Iris pigment epithelial cell (primary cell): ENCODE measurements at places on chromosomes 1 and 21.
A peak's percentile ranks its signal among the peaks of the same experiment; 100 is the strongest.

- no peak for DNase-seq
Measured at GRCh38 chr1:117261424-117261785, 50.7 kb upstream of the VTCN1 start.

DNA sequence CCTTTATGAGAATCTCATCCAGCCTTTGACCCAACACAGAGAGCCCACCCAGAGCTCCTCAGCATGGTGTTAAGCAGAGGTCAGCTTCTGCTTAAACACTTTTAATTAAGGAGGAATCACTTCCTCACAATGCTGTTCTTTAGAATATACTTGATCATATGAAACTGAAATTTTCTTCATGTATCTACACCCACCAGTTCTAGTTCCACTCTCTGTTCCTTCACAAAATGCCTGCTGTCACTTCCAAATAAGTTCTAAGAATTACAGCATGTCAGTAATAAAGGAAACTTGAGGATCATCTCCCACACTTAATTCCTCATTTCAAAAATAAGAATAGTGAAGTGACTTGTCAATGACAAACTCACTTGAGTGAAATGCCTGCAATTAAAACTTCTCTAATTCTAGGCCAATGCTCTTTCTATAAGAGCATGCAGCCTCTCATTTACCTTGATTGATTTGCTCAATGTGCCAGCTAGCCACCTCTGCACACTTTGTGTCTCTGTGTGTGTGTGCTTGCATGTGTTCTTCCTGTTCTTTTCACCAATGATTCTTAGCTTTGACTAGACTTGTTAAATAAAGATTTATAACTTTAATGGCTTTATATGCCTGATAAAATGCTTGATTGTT is 356.3 kb downstream of the PLPP3 start:
- DNase-seq = no peak

DNA sequence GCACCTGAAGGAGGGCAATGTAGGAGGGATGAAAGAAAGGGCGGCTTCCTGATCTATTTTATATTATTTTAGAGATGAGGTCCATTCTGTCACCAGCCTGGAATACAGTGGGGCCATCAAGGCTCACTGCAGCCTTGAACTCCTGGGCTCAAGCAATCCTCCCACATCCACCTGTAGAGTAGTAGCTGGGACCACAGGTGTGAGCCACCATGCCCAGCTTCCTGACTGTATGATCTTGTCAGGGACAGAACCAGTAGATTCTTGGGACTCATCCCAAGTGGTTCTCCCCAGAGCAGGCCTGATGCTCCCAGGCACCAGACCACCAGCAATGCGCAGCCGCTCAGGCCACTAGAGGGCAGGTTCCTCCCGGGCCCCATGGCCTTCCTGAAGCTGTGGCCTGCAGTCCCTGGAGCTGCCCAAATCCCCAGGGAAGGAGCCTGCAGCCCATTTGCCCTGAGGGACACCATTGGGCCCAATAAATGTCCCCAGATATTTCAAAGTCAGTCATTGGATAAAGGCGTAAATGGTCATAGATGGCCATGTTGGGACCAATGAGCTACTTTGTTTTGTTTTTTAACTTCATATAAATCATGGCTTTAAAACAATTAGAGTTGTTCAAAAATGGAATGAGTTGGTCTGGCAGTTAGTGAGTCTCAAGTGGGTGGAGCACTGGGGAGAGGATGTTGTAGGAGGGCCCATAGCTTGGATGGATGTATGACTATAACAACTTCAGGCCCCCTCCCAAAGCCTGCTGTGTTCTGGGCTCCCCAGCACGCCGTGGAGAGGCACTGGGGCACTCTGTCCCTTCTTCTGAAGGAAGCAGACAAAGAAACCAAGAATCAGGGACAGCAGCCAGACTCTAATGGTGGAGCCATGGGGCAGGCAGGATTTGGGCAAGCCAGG is 44.7 kb upstream of the GOLT1A start:
- DNase-seq = peak; percentile 53

DNA sequence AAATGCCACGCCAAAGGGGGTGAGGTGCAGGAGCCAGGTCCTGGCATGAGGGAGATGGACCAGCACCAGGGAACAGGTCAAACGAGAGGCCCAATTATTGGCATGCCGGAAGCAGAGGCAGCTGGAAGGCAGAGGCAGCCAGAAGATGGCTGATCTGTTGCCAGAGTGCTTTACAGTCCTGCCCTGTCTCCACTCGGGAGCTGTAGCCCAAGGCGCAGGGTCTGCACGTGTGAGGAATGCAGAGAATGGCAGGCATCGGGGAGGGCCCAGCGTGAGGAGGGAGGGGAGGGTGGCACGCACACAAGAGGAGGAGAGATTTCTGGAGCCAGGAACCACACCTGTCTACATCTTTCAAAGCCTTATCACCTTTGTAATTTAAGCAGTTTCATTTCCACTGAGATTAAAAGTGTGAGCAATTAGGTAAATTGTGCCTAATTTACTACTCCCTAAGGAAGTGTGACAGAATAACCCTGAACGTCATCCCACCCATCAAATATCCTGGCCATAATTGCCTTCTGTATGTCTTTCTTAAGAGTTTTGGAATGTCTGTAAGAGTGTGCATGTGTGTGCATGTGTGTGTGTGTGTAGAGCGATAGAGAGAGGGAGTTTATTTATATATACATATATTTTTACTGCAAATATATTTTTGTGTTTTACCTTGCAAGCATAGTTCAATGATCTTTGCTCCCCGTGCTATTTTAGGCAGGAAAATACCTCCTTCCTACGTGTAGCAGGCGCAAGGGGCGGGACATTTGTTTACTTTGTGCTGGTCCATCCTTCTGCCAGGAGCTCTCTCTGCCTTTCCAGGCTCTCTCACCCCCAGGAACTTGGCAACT is 125.5 kb upstream of the SERBP1 start:
- DNase-seq = no peak

- peak; percentile 64 for DNase-seq
Measured at GRCh38 chr1:110615548-110616130, 9.5 kb upstream of the KCNA2 start.

GRCh38 chr1:174134003-174134659 is 25.2 kb upstream of the RABGAP1L start:
- no peak for DNase-seq

DNA sequence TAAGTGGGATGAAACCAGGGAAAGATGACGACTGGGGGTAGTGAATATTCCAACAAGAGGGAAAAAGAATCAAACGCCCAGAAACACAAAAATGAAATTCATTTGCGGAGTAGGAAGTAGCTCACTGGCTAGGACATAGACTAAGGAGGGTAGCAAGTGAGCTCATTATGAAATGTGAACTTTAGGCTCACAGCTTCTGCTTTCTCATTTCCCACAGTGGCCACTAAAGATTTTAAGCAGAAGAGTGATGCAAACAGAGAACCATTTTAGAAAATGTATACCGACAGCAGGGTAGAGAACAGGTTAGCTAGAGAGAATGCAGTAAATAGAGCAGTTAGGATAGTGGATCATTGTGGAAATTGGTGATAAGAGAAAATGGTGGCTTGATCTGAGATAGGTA is 3.5 kb downstream of the CD48 start:
- DNase-seq = no peak

DNA sequence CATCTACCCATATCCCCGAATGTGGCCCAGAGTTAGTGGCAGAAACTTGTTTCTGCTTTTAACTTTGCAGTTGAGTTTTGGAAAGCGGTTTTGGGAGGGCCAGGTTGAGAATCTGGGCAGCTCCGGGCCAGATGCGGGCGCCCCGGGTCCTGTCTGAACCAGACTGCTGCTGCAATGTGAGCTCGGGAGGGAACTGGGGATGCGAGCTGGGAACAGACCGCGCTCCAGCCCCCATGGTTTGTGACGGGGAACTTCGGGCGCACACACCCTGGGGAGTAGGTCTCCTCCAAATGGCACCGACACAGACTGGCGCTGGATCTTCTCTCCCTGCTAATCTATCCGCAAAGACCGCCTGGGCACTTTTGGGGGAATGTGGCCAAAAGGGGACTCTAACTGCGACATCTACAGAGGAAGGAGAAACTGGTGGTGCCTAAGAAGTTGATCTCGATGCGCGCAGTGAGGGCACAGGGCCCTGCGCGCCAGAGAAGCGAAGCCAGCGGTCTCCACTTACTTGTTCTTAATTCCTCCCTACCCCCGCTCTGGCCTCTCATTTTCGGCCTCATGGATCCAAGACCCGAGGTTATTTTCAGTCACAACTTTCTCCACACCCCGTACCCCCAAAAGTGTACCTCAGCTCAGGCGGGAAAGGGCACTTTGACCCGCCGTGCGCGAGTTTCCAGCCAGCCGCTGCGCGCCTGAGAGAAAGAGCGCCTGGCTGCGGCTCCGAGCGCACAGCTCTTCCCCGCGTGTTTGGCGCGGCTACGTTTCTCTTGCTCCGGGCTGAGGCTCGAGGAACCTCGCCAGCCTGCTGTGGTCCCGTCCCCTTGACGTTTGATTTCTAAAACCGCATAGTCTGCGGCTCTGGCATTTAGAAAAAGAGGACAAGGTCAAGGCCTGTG is 411.0 kb upstream of the ESRRG start:
- DNase-seq = peak; percentile 20

DNA sequence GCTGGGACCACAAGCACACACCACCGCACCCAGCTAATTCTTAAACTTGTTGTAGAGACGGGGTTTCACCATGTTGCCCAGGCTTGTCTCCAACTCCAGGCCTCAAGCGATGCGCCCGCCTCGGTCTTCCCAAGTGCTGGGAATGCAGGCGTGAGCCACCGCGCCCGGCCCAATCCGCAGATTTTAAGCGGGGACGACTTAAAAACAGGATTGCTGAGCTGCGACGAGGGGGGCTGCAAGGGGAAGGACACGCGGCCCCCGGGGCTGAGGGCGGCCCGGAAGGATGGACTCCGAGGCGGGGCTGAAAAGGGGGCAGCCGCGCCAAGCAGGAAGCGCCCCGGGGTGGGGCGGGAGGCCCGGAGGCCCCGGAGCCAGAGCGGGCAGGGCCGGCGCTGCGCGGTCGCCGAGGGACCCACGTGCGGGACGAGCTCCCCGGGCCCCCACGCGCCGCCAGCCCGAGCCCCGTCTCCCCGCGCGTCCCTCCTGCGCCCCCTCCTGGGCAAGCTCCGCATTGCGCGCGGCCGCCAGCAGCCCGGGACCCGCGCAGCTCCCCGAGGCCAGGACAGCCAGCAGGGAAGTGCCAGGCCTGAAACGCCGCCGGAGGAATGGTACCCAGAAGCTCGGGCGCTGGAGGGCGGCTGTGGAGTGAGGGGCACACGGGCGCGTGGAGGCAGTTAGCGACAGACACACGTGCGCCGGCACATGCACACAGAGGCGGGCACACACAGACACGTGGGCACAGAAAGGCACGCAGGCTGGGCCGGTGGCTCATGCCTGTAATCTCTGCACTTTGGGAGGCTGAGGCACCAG is 5.5 kb upstream of the PRKCZ start:
- peak; percentile 12 for DNase-seq

GRCh38 chr1:99527078-99527477 is 118.8 kb upstream of the PALMD start:
- DNase-seq = peak; percentile 23

- DNase-seq = no peak
Measured at GRCh38 chr1:178941261-178941689, 70.4 kb upstream of the ANGPTL1 start.

DNA sequence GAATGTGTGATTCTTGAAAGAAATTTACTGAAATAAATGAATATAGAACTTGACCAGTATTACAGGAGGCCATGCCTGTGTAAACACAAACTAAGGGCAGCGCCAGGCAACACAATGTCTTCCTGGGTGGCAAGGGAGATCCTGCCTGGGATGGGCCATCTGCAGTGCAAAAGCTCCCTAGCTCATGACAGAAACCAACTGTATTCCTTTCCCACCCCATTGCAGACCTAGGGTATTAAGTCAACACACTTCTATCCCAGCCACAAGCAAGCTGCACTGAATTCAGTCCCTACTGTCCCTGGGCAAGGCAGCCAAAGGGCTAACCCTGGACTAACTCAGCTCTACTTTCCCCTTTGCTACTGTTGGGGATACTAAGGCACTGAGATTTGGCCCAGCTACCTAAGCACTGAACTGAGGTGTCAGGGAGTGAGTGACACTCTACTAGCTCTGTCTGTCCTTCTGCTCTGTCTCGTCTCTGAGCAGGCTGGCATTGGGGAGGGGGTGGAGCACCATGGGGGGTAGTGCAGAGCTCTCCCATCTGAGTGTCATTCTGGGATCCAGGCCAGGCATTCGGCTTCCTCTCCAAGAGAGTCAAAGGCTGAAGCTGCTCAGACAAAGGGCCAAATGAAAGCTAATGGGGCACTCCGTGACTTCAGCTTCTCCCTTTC is 2.5 kb downstream of the INKA2 start:
- peak; percentile 18 for DNase-seq

GRCh38 chr1:236284291-236284721 is 2.5 kb upstream of the ERO1B start:
- DNase-seq = no peak

GRCh38 chr1:203444171-203444576 is 31.4 kb upstream of the PRELP start:
- DNase-seq = no peak

GRCh38 chr1:37498872-37499617 is 15.5 kb downstream of the MEAF6 start:
- DNase-seq = peak; percentile 70

GRCh38 chr1:84689514-84690396 is 506 bp downstream of the SSX2IP start:
- peak; percentile 51 for DNase-seq

- peak; percentile 49 for DNase-seq
Measured at GRCh38 chr1:29259802-29260441, 23.6 kb downstream of the PTPRU start.

- peak; percentile 93 for DNase-seq
Measured at GRCh38 chr1:44808063-44808937, at the start of gene BTBD19. BTBD19 (plus strand) TSS chr1:44808523; CDS start chr1:44808821, 298 bp downstream.

GRCh38 chr1:11802616-11802972 is 3.2 kb downstream of the MTHFR start:
- DNase-seq = peak; percentile 28

- DNase-seq = no peak
Measured at GRCh38 chr1:10698726-10699469, 97.5 kb downstream of the CASZ1 start.

DNA sequence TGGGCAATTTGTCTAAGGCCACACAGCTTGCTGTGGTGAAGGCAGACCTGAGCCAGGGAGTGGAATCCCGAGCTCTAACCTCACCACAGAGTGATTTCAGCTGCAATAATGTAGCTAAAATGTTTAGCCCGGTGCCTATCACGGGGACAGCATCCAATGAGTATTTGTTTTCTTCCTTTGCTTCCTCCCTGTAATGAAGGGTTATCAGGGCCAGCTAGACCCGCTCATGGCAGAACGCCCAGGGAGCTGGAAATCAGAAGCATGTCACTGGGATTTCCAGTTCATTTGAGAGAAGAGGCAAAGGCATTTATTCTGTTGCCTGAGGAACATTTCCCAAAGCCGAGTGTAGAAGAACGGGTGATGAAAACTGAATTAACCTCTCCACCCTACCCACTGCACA is 183.1 kb downstream of the ZSCAN20 start:
- DNase-seq = no peak

- DNase-seq = no peak
Measured at GRCh38 chr1:150596095-150596892, 16.9 kb upstream of the MCL1 start.

GRCh38 chr1:107993920-107994319 is 28.9 kb upstream of the VAV3 start:
- no peak for DNase-seq
